ENCODE measurements at places on chromosomes 1 and 21.

GRCh38 chr1:179549368-179549700 is 26.4 kb downstream of the NPHS2 start:
- no peak overlapping the region for H3K27ac ChIP-seq
- H3K36me3 ChIP-seq, result no peaks in the 10 kb centered on the region
- peaks cover 5% of the 10 kb centered on the region for H3K27me3 ChIP-seq
- DNase-seq, result no peak
- no peaks in the 10 kb centered on the region for H3K4me1 ChIP-seq
- no peak overlapping the region for H3K4me3 ChIP-seq

DNA sequence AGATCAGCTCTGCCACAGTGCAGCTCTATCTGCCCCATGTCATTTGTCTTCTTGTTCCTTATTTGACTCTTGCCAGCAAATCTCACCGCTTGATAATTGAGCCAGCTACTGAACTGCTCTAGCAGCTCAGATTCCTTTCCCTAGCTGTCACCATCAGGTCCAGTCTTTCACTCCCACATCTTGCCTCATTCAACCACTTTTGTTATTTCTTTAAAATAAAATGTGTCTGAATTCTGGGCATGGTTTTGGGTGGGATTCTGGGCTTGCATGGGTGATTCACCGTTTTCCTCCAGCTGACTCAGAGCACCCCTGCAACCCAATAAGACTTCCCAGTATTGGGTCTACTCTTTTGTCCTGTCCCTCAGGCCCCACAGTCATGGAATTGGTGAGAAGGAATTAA is 215.7 kb downstream of the DSCAM start:
- no peaks in the 10 kb centered on the region for H3K27me3 ChIP-seq
- H3K27ac ChIP-seq, result no peak overlapping the region
- no peak for DNase-seq
- no peak overlapping the region for H3K4me3 ChIP-seq
- no peaks in the 10 kb centered on the region for H3K4me1 ChIP-seq
- H3K36me3 ChIP-seq, result no peaks in the 10 kb centered on the region

DNA sequence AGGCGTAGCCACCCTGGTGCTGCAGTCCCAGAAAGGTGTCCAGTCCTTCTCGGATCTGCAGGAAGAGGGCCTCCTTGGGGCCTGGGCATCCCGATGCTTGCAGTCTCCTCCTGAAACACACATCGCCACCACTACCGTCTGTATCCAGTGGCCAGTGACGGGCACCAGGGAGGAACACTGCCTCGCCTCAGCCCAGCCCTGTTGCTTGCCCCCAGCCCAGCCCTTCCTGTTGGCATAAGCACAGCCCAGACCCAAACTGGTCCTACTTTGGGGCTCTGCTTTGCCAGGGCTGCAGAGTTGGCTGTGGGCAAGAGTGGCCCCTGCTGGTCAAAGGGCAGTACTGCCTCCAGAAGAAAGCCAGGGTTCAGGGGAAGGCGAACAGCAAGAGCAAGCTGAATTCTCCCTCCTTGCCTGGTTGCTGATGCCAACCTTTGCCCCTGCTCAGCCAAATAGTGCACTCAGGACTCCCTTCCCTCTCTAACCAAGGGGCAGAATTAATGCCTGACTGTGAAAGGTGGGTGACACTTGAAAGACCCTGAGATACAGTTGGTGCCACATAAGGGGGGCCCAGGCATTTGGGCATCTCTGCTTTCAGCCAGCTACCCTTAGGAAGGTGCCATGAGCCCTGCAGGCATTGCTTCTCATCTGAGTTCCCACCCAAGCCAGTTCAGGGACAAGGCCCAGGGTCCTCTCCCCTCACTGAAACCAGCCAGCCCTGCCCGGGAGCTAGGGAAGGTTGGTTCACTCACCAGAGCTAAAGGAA is 11.1 kb upstream of the ARHGEF2 start:
- no peak overlapping the region for H3K27ac ChIP-seq
- peak; percentile 66 for DNase-seq
- H3K4me3 ChIP-seq, result peak overlapping the region; percentile 71
- peaks cover under 1% of the 10 kb centered on the region for H3K27me3 ChIP-seq

DNA sequence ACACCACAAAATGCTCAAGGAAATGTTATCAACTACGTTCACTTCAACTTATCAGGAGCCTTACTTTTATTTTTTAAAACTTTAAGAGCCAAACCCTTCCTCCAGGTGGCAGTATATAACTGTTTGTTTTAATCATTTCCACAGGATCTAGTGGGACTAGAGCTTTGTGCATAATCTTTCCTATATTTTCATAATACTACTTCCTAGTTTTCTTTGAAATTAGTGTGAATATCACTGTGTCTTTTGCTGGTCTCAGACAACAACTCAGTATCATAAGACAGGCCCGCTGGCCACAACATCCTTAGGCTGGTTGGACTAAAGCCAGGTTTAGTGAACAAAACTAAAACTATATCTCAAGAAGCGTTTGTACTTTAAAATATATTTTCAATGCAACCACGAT is 145.5 kb downstream of the TIAM1 start:
- peak; percentile 65 for DNase-seq
- no peak overlapping the region for H3K4me3 ChIP-seq
- H3K27ac ChIP-seq, result no peak overlapping the region
- H3K36me3 ChIP-seq, result no peaks in the 10 kb centered on the region

- no peak overlapping the region for H3K4me3 ChIP-seq
- peaks cover 2% of the 10 kb centered on the region for H3K4me1 ChIP-seq
- peaks cover 2% of the 10 kb centered on the region for H3K36me3 ChIP-seq
These were observed 336.1 kb upstream of the ZP4 start for GRCh38 chr1:238226810-238227209.

DNA sequence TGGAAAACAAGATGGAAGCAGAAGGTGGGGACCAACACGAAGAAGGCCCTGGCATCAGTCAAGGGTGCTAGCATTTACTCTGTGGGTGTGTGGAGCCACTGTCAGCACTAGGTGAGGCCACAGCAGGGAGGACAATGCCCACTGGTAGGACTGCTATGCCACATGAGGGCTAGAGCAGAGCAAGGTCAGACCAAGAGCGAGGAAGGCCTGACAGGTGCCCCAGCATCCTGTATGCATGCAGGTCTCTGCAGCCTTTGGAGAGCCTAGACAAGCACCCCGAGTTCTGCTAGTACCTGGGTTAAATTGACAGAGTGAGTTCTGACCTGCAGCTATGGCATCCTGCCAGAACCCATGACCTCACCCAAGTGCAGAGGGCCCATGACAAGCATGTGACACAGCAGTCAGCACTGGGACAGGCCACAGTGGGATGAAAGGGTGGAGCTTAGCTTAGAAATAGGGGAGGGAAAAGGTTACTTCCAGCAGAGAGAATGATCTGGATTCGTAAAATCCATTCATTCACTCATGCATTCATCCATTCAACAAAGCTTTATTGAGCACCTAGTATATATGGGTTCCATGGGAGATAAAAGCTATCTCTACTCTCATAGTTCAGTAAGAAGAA is 9.0 kb upstream of the CSF1 start:
- DNase-seq, result no peak
- no peaks in the 10 kb centered on the region for H3K36me3 ChIP-seq
- peaks cover 5% of the 10 kb centered on the region for H3K4me1 ChIP-seq

DNA sequence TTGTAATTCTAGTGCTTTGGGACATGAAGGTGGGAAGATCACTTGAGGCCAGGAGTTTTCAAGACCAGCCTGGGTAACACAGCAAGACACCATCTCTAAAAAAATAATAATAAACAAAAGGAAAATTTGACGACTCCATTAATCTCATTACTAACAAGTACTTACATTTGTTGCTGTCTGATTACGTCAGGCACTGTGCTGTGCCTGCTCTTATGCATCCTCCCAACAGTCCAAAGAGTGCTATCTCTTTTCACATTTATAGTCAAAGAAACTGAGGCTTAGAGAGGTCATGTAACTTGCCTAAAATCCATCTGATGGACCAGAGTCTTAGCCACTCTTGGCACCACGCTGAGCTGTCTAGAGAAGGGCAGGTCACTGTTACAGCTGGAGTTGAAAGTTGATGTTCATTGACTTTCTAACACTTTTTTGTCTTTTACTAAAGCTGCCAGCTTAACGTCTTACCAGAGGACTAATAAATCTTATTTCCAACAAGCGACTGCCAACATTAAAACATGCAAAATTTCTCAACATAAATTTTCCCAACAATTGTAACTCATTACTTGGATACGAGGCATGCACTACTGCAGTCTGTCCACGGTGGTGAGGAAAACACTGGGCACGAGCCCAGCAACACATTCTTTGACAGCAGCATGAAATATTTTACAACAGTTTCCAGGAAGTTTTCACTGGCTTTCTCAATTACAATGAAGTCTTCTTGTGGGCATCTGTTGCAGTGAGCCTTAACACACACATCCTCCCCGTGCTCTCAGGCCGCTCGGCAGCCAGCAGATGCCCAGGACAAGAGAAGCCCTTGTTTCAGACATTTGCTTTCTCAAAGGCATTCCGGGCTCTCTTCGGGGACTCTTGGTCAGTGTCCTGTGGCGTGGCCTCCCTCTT is 262.9 kb upstream of the PROX1 start:
- no peak for DNase-seq
- no peak overlapping the region for H3K4me3 ChIP-seq
- no peaks in the 10 kb centered on the region for H3K27me3 ChIP-seq
- H3K27ac ChIP-seq, result no peak overlapping the region

- H3K4me3 ChIP-seq, result no peak overlapping the region
- H3K27me3 ChIP-seq, result no peaks in the 10 kb centered on the region
- no peaks in the 10 kb centered on the region for H3K36me3 ChIP-seq
- DNase-seq, result no peak
- peak overlapping the region; percentile 15 for H3K27ac ChIP-seq
- peaks cover 35% of the 10 kb centered on the region for H3K4me1 ChIP-seq
These were observed 7.2 kb downstream of the LAD1 start for GRCh38 chr1:201391651-201392511.

GRCh38 chr1:35043498-35043897 is 11.8 kb upstream of the ZMYM6 start:
- no peak overlapping the region for H3K4me3 ChIP-seq
- DNase-seq, result no peak
- no peaks in the 10 kb centered on the region for H3K36me3 ChIP-seq
- no peak overlapping the region for H3K27ac ChIP-seq

DNA sequence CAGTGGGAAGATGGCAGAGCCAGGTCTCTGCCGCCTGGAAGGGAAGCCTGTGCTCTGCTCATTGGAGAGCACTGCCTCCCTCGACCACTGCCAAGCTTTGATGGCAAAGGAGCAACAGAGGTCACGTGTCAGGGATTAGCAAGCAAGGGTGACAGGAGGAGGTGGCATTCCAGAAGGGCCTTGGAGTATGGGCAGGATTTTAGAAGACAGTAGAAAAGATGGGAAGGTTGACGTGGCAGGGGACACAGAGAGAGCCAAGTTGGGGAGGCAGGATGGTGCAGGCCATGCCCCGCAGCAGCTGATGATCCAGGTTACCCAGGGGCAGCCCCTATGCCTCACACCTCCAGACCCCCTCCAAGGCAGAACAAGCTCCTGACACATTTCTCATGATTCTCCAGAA is 21.9 kb upstream of the LBR start:
- H3K4me1 ChIP-seq, result peaks cover 33% of the 10 kb centered on the region
- H3K36me3 ChIP-seq, result no peaks in the 10 kb centered on the region
- DNase-seq, result no peak

GRCh38 chr21:45488931-45489721 is 53.1 kb downstream of the SLC19A1 start:
- no peak overlapping the region for H3K4me3 ChIP-seq
- H3K36me3 ChIP-seq, result peaks cover 85% of the 10 kb centered on the region
- DNase-seq, result no peak
- no peaks in the 10 kb centered on the region for H3K27me3 ChIP-seq
- peaks cover 28% of the 10 kb centered on the region for H3K4me1 ChIP-seq
- H3K27ac ChIP-seq, result no peak overlapping the region

- H3K27ac ChIP-seq, result no peak overlapping the region
- no peaks in the 10 kb centered on the region for H3K27me3 ChIP-seq
- H3K36me3 ChIP-seq, result no peaks in the 10 kb centered on the region
- H3K4me3 ChIP-seq, result no peak overlapping the region
- peak; percentile 63 for DNase-seq
These were observed 16.8 kb upstream of the ETV3 start for GRCh38 chr1:157154940-157155514.

GRCh38 chr1:216560527-216560926 is 137.3 kb upstream of the USH2A start:
- no peak overlapping the region for H3K4me3 ChIP-seq

DNA sequence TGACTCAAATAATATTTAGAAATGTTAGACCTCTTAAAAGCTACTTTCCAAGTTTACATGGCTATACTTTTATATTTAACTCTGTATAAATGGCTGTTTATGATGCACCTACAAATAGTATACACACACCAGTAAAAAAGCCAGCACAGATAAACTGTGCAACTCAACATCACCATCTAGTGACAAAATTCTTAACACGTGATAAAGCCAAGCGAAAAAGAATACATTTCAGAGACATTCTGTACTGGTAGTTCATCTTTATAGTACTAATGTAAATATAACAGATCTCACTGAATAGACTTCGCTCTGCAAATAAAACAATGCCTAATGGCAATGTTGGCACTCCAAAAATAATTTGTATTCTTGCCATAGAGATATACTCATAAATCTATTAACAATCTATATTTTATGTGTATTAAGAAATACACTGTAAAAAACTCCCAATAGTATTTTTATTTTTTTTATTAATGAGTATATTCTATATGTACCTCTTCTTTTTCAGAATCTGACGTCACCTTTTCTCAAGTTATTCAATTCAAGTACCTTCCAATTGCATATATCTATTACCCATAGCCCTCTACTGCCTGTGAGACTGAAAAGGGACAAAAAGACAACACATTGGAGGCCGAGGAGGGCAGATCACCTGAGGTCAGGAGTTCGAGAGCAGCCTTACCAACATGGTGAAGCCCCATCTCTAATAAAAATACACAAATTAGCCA is 100.2 kb downstream of the DPYD start:
- no peaks in the 10 kb centered on the region for H3K27me3 ChIP-seq
- H3K4me1 ChIP-seq, result no peaks in the 10 kb centered on the region
- H3K4me3 ChIP-seq, result no peak overlapping the region
- no peak overlapping the region for H3K27ac ChIP-seq
- peak; percentile 57 for DNase-seq
- no peaks in the 10 kb centered on the region for H3K36me3 ChIP-seq

DNA sequence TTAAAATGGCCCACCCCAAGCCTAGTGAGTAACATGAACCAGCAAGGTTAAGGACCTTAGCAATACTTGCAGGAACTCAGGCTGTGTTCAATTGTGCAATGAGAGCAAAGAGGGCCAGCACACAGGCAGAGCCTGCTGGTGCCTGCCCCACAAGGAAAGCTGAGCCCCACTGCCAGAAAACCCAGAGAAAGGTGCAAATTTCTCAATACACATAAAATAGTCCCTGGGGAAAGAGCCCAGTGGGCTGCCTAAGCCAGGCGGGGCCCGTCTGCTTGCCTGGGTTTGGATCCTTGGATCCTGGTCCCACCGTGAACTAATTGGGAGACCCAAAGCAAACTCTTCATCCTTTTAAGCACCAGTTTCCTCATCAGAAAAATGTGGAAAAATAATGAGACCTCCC is 128.5 kb upstream of the CACNA1E start:
- no peak overlapping the region for H3K4me3 ChIP-seq
- no peaks in the 10 kb centered on the region for H3K36me3 ChIP-seq
- H3K27me3 ChIP-seq, result peaks cover 31% of the 10 kb centered on the region
- DNase-seq, result no peak
- no peak overlapping the region for H3K27ac ChIP-seq
- H3K4me1 ChIP-seq, result no peaks in the 10 kb centered on the region

Data from mesenchymal stem cell (in vitro differentiated cells and primary cell).